ENCODE measurements at places on chromosomes 6 and 20. TPM values are rescaled to one million over a fixed set of nuclear protein-coding genes. Genes with fewer than 3 reads are reported as not detected.

The TCF21 gene
- total RNA-seq = 0.08 TPM

The EYA2 gene
- total RNA-seq = 3.3 TPM

The HLA-DOA gene
- total RNA-seq = not detected

The TSHZ2 gene
- not detected for total RNA-seq

The KIAA0408 gene
- 6.4 TPM for total RNA-seq

The RBBP8NL gene
- total RNA-seq = 0.24 TPM

The OSBPL2 gene
- 21.6 TPM for total RNA-seq

The PROKR2 gene
- total RNA-seq = not detected

The SCRT2 gene
- not detected for total RNA-seq

The FAM83C gene
- 0.06 TPM for total RNA-seq

The GPX5 gene
- not detected for total RNA-seq

The SLC35D3 gene
- total RNA-seq = 0.05 TPM

The ZBP1 gene
- not detected for total RNA-seq

The COL19A1 gene
- not detected for total RNA-seq

The NFATC2 gene
- total RNA-seq = 6.8 TPM

The CGA gene
- 0.21 TPM for total RNA-seq

The MUC22 gene
- total RNA-seq = 0.03 TPM

The RPS21 gene
- 2,815 TPM for total RNA-seq

The SCUBE3 gene
- 0.03 TPM for total RNA-seq

The RAET1G gene
- 9.7 TPM for total RNA-seq

The PRDM13 gene
- 0.93 TPM for total RNA-seq

The MEI4 gene
- not detected for total RNA-seq

The UBD gene
- total RNA-seq = 0.46 TPM

The HLA-DPB1 gene
- not detected for total RNA-seq
